Stimulated activated CD4-positive, alpha-beta T cell treated with anti-CD3 and anti-CD28 coated beads, Interleukin-2, amount 100 ng/mL, for 4 hours (primary cell): ENCODE measurements at places on chromosomes 12 and 14.
A peak's percentile ranks its signal among the peaks of the same experiment; 100 is the strongest.

- no peak for DNase-seq
Observed at GRCh38 chr12:18430425-18431048, 169.2 kb downstream of the PIK3C2G start.

- no peak for DNase-seq
Observed at GRCh38 chr12:66587912-66588311, 91.0 kb downstream of the GRIP1 start.

GRCh38 chr12:6154730-6155459 is 30.4 kb upstream of the VWF start:
- DNase-seq: no peak

GRCh38 chr14:54565785-54566409 is 1.0 kb upstream of the SAMD4A start:
- peak; percentile 82 for DNase-seq

GRCh38 chr12:109586385-109587296 is 13.0 kb downstream of the MVK start:
- DNase-seq: no peak

GRCh38 chr14:105838107-105838506 is 311.7 kb downstream of the TMEM121 start:
- no peak for DNase-seq

- DNase-seq: no peak
Observed at GRCh38 chr12:82682326-82682725, 4.4 kb upstream of the TMTC2 start.

- DNase-seq: no peak
Observed at GRCh38 chr12:14310866-14311265, 54.6 kb upstream of the ATF7IP start.

GRCh38 chr14:22088614-22089342 is 415.2 kb upstream of the OR4E1 start:
- no peak for DNase-seq

DNA sequence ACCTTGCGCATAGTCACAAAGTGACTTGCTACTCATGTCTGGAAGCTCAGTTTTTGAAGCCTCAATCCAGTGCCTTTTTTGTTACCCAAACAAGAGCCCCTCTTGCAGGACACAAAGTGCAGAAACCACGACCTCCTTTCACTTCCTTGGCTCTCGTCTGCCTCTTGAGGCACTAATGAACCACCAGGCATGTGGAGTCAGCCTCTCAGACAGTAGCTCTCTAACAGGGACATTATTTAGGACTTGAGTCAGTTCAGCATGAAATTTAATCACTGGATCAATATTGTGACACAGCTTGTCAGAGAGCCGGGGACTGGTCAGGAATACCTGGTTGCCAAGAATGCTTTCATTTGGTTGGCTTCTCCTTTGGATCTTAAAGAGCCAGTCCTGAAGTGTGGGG is 46.7 kb downstream of the HSPB8 start:
- no peak for DNase-seq

GRCh38 chr14:24234095-24235005 is 1.6 kb downstream of the GMPR2 start:
- no peak for DNase-seq

DNA sequence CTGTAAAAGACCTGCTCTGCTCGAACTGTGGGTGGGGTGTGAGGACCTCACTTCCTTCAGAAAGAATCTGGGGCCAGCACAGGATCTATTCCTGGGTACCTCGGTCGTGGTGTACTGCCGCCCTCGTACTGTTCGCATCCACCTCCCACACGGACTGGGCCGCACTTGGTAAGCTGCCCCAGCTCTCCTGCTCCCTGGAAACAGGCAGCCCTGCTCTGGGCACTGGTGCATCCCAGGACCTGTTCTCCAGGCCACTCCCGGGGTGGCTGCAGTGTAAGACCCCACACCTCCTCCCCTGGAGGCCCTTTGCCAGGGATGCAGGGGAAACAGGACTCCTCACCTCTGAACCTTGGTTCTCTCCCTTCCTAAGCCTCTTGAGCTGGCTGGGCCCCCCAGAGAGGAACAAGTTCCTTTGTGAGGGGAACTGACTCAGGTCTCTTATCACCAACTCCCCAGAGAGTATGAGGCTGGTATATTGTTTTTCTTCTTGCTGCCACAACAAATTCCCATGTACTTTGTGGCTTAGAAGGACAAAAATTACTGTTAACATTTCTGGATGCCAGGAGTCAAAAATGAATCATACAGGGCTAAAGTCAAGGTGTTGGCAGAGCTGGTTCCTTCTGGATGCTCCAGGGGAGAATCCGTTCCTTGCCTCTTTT is 276.5 kb downstream of the NUAK1 start:
- DNase-seq: no peak

- no peak for DNase-seq
Observed at GRCh38 chr14:103476065-103476464, 46.6 kb downstream of the CKB start.

DNA sequence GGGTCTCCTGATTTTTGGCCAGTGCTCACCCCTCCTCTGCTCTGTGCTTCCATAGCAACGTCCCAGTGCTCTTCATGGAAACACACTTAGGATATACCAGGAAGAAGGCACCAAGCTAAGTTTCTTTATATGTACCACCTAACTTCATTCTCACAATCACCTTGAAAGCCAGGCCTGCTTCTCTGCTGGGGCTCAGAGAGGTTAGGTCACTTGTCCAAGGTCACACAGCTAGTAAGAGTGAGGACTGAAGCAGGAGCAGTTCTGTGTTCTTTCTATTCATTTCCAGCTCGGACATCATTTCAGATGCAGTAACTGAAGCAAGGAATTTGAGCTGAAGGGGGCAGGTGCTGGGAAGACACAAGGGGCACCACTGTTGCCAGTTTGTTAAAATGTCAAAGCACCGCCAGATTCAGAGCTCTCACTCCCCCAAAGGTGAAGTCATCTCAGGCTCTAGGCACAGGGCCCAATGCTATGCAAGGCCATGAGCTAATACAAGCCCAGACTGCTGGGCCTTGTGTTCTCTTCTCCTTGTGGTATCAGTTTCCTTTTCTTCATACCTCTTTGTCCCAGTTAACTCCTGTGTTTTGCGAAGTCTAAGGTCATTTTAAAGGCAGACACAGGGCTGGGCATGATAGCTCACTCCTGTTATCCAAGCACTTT is 19.7 kb upstream of the YY1 start:
- no peak for DNase-seq

GRCh38 chr12:41981758-41982157 is 162.9 kb downstream of the GXYLT1 start:
- DNase-seq: no peak

GRCh38 chr14:71956920-71957563 is 24.8 kb downstream of the RGS6 start:
- no peak for DNase-seq

DNA sequence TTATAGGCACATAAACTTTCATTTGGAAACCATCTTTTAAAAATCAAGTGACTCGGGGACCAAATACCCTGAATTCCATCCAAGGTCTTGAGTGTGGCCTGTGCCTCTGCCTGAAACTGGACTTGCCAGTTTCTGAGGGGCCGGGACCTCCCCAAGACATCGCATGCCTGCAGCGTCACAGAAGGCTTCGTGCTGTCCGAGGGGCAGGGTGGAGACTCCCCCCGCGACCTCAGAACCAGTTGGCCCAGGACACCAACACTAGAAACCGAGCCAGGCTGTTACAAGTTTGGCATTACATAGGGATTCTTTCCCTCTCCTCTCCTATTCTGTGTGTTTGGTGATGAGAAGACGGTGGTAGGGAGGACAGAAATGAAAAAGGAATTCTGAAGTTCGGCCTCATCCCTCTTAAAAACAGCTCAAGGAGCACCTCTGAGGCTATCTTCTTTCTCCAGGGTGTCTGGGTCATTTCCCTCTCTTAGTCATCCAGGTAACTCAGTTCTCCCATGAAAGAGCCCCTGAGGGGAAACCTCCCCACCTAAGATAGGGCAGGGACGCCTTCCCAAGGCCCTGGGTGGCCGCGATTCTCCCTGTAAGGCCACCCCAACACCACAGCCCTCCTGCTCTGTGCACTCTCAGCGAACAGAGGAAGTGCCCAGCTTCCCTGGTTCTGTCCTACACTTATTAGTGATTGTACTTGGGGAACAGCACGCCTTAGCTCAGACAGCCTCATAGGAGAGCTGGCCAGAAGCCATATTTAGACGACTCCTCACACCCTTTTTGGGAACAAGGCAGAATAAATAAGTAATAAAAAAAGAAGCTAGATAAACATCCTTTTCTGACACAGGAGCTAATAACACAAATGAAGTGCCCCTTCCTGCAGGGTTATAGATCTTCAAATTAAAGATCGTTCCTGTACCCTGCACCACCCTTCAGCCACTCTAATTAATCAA is 93.8 kb downstream of the BCL11B start:
- no peak for DNase-seq

DNA sequence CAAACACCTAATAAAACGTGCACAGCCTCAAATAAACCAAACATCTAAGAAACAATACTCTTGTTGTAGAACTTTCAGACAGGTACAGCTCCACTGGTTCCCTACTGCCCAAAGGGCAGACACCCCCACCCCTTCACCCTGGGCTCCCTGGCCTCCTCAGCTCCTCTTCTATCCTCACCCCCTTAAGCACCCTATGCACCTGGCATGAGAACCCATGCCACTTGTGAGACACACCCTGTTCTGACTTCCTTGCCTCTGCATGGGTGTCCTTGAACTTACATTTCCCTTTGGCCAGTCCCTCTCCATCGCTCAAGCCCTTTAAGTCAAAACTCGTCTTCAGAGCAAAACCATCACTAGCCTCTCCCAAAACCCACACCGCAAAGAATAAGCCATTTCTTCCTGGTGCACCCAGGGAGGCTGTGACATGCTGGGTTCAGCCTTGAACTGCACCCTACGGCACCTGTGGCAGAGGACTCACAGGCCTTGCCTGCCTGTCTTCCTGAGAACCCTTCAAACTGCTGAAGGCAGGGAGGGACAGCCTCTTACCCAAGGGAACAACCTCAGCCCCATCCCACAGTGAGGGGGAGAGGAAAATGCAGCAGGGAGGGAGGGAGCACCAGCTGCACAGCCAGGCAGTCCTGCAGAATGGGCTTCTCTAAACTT is 12.6 kb upstream of the ACTR6 start:
- no peak for DNase-seq

DNA sequence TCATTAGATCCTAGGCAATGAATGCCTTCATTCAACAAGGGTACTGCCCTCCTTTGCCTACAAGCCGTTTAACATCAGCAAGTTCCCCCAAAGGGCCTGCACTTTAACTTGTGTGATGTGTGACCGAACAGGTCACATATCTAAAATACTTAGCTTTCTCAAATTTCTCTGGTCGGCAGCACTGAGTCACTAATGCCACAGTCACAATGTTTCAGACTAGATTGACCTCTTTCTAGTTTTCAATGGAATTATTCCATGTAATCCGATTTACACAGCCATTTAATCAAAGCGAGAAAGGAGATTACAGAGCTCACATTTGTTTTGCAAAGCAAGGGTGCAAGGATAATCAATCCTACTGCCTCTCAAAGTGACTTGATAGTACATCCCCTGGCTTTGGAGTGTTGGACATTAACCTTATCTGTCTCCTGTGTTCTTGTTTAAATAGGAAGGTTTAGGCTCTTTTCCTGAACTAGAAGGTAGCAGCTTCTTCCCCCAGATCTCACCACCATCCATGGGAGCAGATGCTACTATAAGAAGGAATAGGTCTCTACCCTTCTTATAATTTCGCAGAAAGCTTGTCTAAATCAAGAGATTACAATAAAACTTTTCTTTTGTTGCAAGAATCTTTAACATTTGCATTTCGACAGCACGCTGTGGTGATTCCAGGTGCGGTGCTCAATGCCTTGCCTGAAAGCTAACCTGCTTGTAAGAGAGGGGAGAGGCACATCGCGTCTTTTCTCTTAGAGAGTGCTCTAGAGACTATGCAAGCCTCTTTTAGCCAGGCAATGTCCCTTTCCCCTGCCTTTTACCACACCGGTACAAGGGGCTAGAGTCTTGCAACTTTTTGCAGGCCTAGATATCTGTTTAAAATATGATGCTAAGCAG is 1.8 kb downstream of the KITLG start:
- no peak for DNase-seq

DNA sequence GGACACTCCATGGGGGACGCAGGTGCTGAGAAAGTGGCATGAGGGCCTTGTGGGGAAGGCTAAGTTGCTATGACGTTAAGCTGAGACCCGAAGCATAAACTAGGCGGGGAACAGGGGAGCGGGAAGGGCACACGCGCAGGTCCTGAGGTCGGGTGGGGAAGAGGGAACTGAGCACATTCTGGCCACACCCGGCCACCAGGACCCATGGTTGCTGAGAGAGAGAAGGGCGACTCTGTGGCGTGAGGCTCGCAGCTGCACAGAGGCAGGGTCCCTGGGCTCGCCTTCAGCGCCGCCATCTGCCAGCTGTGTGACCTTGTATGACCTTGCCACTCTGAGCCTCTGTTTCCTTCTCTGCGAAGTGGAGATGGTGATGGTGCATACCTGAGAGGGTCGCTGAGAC is 182.5 kb downstream of the PHETA1 start:
- DNase-seq: no peak

DNA sequence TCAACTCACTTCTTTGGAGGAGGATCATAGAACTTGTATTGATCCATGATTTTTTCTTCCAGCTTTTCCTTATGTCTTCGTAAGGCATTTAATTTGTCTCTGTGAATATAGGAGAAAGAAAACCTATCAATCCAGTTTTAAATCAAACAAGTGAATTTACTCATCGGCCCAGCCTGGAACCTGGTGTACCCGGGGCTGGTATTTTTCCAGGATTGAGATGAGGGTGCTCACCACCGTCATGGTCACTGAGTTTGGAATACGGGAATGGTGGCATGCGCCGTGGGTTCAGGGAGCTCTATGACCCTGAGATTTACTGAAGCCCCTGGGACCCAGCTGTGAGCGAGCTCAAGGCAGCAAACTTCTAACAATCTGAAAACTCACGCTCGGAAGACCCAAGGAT is 46.5 kb upstream of the GPR68 start:
- no peak for DNase-seq

DNA sequence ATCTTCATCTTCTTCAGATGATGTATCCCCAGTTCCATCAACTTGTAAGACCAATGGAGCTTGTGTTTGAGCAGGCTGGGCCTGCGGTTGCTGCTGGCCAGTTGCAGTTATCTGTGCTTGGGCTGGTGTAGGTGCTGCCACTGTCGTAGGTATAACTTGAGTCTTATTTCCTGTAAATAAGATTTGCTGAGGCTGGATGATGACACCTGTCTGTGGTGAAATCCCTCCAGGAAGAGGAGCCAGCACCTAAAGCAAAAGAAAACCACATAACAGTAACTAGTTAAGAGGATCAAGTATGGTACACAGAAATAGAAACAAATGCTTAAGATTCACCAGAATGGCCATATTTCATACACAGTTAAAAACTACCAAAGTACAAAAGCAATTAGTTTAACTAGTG is 28.2 kb downstream of the GTF2A1 start:
- DNase-seq: no peak

GRCh38 chr12:125262851-125263250 is 197.6 kb downstream of the AACS start:
- DNase-seq: no peak

DNA sequence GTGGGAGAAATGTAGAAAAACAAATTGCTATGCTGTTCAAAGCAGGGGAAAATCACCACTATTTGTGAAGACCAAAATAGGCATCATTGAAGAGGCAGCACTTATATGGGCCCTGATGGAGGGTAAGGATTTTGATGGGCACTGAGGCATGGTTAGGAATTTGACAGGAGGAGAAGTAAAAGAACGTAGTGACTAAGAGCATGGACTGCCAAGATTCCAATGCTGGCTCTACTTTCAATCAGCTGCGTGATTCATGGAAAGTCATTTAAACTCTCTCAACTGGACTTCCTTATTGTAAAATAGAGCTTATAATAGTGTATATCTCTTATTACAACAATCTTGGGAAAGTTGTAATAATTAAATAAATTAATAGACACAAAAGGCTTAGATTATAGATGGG is 267.7 kb upstream of the G2E3 start:
- DNase-seq: no peak

- DNase-seq: no peak
Observed at GRCh38 chr14:94923786-94924185, 153.9 kb upstream of the GSC start.

GRCh38 chr14:105184461-105184860 is 3.3 kb upstream of the NUDT14 start:
- DNase-seq: no peak
